ENCODE measurements at places on chromosomes 6 and 20. TPM values are rescaled to one million over a fixed set of nuclear protein-coding genes. Genes with fewer than 3 reads are reported as not detected.
A peak's percentile ranks its signal among the peaks of the same experiment; 100 is the strongest.

The SIRPG gene
- not detected for total RNA-seq

The ELOVL5 gene
- total RNA-seq = 58.3 TPM

The B3GAT2 gene
- total RNA-seq = not detected

The PTK6 gene
- 4.4 TPM for total RNA-seq

The SLC22A16 gene
- total RNA-seq = not detected

The SCGN gene
- not detected for total RNA-seq

The EBF4 gene
- total RNA-seq = not detected

The KCNK5 gene
- total RNA-seq = 2.6 TPM

The CST11 gene
- total RNA-seq = not detected

The CLIC5 gene
- total RNA-seq = not detected

The BNIP5 gene
- total RNA-seq = not detected

The PHACTR3 gene
- 4.5 TPM for total RNA-seq

The CTNNBL1 gene
- 45.2 TPM for total RNA-seq

The HAO1 gene
- total RNA-seq = not detected

The SYNGAP1 gene
- total RNA-seq = 6.7 TPM

The PMEPA1 gene
- total RNA-seq = 68.5 TPM

DNA sequence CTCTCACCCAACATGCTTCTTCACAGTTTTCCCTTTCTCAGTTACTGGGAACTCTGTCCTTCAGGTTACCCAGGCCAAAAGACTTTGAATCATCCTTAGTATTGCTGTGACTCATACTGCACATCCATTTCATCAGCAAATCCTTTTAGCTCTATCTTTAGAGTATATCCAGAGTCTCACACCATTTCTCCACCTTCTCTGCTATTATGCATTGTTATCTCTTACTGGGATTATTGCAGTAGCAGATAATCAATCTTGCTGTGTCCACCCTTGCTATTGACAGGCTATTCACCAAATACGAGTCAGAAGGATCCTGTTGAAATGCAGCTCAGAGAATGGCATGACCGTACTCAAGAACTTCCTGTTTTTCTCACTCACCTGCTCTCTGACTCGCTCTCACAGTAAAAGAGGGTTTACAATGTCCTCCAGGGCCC, 57.3 kb downstream of the BCKDHB start:
- DNase-seq = peak; percentile 88

DNA sequence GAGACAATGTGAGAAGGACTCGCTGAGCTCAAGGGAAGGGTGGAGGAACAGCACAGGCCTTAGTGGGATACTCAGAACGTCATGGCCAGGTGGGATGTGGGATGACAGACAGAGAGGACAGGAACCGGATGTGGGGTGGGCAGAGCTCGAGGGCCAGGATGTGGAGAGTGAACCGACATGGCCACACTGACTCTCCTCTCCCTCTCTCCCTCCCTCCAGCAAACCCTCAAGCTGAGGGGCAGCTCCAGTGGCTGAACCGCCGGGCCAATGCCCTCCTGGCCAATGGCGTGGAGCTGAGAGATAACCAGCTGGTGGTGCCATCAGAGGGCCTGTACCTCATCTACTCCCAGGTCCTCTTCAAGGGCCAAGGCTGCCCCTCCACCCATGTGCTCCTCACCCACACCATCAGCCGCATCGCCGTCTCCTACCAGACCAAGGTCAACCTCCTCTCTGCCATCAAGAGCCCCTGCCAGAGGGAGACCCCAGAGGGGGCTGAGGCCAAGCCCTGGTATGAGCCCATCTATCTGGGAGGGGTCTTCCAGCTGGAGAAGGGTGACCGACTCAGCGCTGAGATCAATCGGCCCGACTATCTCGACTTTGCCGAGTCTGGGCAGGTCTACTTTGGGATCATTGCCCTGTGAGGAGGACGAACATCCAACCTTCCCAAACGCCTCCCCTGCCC, 1.7 kb downstream of the TNF start:
- DNase-seq = no peak

DNA sequence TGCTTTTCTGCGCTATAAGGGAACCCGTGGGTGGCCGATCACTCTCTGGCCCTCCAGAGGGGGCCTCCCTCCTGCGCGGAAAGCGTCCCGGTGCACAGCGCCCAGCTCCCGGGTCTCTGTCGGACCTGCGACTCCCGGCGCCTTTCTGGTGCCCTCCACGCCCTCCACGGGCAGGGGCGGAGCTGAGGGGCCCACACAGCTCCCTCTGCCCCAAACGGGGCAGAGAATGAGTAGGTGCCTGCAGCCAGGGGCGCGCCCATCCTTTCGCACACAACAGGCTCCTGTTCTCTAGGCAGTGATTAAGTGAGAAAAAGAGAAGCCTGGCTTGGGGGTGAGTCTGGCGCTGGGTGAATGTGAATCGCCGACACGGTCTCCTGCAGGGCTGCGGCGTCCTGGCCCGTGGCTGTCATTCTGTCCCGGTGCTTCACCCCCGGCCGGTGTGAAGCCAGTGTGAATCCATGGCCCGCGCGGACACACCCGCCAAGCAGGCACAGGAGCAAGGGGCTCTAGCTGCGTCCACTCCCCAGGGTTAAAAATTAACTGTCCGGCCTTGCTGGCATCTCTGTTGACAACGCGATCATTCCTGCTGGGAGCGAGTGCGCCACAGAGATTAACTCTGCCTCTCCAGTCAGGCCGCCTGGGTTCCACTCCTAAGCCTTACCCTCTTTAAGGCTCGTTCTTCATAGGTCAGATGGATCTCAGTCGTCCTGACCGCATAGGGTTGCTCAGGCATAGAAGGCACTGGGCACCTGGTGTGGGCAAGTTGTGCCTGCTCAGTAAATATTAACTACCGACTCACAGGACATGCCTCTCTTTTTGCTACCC, 88.8 kb downstream of the PCSK2 start:
- DNase-seq = no peak

- peak; percentile 39 for DNase-seq
Observed at GRCh38 chr6:163417595-163417994, 3.1 kb downstream of the QKI start.

DNA sequence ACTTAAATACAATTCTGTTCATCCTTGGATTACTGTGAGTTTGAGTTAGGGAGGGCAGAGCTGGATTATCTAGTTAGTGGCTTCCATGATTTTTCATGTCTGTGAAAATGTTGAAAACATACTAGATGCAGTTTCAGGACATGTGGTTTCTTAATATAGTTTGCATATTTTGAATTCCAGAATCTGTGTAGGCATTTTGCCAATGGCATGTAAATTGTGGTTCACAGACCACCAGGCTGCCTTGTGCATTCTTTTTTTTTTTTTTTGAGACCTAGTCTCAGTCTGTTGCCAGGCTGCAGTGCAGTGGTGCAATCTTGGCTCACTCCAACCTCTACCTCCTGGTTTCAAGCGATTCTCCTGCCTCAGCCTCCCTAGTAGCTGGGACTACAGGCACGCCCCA, 42.8 kb downstream of the CDC5L start:
- no peak for DNase-seq

DNA sequence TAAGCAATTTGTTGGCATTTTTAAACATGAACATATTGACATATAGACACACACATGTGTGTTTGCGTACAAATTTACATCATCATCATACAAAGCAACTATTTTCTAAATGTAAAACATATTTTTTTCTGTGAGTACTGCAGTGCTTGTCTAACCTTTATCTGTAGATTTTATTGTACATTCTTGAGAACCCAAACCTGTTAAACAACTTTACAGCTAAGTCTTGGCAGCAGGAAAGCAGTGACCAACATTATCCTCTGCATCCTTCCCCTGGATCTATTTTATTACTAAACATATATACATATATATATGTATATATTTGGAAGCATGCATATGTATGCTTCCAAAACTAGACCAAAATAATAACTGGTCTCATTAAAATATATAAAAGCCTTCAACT, 10.4 kb upstream of the PLCB1 start:
- no peak for DNase-seq

DNA sequence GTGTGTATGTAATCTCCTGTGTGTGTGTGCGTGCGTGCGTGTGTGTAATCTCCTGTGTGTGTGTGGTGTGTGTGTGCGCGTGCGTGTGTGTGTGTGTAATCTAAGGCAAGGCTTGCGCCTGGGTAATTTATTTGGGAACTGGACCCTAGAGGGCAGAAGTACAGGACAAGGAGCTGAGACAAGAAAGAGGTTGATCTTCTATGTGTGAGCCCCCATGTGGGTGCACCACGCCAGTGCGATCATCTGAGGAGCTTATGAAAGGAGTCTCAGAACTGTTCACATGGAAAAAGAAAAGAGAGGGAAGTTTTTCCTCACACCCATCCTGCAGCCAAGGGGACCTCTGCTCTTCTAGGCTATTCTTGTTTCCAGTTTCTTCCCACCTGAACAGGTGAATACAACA, 220.1 kb upstream of the GGTLC1 start:
- no peak for DNase-seq

GRCh38 chr20:54846948-54847347, 371.6 kb downstream of the DOK5 start:
- DNase-seq = no peak

DNA sequence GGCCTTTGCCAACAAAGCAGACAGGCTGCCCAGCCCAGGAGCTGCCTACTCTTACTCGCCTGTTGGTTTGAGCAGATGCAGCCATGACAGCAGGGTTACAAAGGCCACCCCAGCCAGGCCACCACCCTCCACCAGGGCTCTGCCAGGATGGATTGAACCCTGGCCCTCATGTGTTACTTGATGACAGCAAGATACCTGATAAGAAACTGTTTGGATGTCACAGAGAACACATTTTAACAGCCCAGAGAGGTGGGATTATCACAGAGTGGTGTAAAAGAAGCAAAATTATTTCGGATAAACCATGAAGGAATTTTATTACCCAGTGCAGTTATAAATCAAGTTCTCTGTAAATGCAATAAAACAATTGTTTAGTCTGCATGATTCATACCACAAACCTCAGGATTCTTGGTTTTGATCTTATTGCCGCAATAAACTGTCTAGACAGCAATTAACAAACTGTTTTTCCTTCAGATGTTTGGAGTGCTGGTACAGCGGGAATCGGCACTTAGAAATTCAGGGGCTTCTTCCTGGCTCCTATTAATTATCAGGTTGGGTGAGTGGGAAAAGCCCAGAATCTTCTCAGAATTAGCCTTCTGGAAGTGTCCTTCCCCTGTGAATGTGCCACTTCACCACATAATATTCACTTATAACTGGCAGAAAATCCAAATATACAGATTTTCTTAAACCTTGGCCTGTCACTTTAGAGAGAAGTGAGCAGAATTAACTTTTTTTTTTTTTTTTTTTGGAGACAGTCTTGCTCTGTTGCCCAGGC, 58.0 kb upstream of the SALL4 start:
- peak; percentile 34 for DNase-seq

DNA sequence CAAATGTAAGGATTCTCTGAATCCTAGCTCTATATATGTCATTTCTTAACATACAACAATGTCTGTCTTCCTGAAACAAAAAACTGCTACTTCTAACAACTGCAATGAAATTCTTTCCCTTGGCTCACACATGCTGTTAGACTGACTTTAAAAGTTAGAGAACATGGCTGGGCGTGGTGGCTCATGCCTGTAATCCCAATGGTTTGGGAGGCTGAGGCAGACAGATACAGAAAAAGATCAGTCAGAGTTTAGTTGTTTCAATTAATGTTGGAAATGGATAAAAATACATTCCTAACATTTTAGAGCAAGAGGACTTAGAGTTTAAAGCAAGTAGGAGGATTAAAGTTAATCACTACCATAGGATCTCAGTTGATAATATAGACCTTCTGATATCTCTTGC, 28.7 kb upstream of the KIAA1586 start:
- no peak for DNase-seq

DNA sequence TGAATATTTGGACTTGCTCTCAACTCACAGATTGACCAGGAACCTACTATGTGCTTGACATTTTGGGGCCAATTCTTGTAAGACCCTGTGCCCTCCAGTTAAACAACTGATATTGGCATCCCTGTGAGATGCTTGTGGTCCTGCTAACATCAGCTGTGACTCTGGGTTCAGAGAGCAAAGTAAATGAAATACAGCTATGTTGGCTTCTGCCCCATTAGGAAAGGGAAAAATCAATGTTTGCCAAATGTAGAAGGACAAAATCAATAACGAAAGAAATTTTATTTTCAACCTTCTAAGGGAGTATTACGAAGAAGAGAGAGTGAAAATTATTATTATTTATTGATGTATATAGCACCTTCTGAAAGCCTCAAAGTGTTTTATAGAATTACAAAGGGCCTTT, 266.9 kb upstream of the ARID1B start:
- DNase-seq = no peak
